IPS DF 19.7 (cell line): ENCODE measurements at places on chromosomes 1 and 21.

- DNase-seq = no peak
Measured at GRCh38 chr1:160544647-160545046, 21.6 kb upstream of the SLAMF6 start.

DNA sequence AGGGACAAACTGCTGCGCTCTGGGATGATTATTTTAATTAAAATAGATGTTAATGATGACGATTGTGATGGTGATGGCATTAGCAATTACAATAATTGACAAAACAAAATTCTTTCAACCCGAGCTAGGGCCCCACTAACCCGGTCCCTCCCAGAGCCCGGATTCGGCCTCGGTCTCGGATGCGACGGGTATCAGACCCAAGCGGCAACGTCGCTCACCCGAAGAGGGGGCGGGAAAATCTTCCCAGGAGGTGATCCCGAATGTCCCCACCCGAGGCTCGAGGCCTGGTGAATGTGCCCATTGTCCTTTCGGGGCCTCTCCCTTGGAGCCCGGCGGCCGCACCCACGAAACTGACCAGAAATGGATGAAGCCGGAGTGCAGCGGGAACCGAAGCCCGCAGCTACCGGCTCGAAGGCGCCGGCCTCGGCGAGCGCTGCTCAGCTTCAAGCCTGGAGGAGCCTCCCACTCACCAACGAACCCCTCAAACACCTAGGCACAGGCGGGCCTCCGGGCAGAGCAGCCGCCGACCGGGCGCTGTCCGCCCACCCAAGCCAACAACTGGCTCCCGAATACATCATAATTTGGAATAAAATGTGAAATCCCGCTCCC lies 1.2 kb downstream of the TAL1 start:
- DNase-seq = no peak

DNA sequence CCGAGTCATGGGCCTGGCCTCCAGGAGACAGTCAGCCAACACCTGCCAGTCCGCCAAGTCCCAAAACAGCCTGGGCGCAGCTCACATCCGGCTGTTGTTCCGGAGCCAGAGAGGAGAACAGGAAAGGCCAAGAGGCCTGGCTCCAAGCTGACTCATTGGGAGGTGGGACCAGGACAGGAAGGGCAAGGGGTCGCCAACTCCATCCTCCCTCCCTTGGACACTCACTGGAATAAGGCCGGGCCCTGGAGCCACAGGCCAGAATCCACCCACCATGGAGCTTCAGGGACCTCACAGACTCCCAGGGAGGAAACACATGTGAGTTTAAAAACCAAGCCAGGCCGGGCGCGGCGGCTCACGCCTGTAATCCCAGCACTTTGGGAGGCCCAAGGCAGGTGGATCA lies 25.1 kb upstream of the CLIC4 start:
- DNase-seq = no peak

DNA sequence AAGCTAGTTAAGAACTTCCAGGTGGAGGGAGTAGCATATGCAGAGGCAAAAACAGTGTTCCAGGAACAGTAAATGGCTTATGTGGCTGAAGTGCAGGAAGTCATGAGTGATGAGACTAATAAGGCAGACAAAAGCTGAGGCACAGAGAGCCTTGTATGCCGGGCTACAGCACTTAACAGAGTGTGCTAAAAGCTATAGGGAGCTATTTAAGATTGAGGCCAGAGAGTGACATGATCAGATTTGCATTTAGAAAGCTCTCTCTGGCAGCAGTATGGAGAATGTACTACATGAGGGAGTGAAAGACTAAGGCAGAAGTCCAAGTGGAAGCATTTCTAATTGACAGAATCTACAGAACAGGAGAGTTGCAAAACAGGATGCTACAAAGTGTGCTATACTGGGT lies 38.6 kb downstream of the WASF2 start:
- DNase-seq = no peak

GRCh38 chr1:18955441-18956192 lies 859 bp downstream of the IFFO2 start:
- no peak for DNase-seq

DNA sequence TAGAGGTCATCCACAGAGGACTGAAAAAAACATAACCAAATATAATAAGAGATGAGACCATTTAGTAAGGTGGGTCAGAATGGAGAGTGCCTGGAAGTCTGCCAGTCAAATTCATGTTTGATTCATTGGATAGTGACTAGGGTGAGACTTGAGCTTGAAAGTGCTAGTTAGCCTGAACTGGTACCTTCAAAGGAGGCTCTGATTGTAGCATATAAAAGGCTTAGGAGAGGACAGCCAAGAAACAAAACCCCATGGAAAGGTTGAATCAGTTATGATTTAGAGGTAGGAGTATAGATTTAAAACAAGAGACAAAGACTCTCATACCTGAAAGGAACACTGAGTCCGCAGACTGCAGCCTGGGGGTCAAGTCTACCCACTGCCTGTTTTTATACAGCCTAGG lies 44.4 kb upstream of the LRRC8C start:
- DNase-seq = no peak

GRCh38 chr1:152108882-152109222 lies 6.4 kb downstream of the TCHH start:
- DNase-seq = no peak

- no peak for DNase-seq
Measured at GRCh38 chr1:27887215-27888021, 15.1 kb downstream of the THEMIS2 start.

GRCh38 chr1:228824366-228824765 lies 89.1 kb downstream of the RHOU start:
- DNase-seq = no peak
